ENCODE measurements at places on chromosomes 5 and 9.

GRCh38 chr5:117261948-117262571 lies 687.4 kb upstream of the SEMA6A start:
- DNase-seq, result no peak

- DNase-seq, result no peak
Observed at GRCh38 chr5:9601055-9601739, 29.0 kb downstream of the TAS2R1 start.

DNA sequence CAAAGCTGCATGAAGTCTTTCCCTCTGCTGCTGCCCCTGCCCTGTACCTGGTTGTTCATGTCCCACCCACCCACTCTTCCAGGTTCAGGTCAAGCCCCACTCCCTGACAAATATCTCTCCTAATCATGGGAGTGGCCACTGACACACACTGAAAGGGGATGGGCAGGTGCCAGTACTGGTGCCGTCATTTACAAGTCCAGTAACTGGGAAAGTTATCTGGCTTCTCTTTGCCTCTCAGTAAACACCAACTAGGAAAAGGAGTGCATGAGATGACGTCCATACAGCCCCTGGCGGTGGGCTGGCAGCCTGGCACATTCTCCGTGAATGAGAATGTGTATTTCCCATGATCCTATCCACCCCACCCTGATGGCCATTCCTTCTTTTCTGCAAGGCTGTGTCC lies 225.2 kb downstream of the FSTL4 start:
- no peak for DNase-seq

DNA sequence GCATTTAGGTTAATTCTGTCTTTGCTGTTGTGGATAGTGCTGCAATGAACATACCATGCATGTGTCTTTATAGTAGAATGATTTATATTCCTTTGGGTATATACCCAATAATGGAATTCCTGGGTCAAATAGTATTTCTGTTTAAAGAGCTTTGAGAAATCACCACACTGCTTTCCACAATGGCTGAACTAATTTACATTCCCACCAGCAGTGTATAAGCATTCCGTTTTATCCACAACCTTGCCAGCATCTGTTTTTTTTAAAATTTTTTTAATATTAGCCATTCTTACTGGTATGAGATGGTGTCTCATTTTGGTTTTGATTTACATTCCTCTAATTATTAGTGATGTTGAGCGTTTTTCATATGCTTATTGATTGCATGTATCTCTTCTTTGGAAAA lies 15.5 kb upstream of the TARS1 start:
- DNase-seq, result no peak

- no peak for DNase-seq
Observed at GRCh38 chr5:125109293-125109692, 362.9 kb upstream of the ZNF608 start.

- no peak for DNase-seq
Observed at GRCh38 chr5:60829490-60830266, 14.4 kb downstream of the ELOVL7 start.
